GM13976 (cell line): ENCODE measurements at places on chromosomes 5 and 9.

- no peak for DNase-seq
Observed at GRCh38 chr9:10055886-10056395, 556.9 kb downstream of the PTPRD start.

- DNase-seq, result no peak
Observed at GRCh38 chr5:85077581-85077980, 692.9 kb upstream of the EDIL3 start.

DNA sequence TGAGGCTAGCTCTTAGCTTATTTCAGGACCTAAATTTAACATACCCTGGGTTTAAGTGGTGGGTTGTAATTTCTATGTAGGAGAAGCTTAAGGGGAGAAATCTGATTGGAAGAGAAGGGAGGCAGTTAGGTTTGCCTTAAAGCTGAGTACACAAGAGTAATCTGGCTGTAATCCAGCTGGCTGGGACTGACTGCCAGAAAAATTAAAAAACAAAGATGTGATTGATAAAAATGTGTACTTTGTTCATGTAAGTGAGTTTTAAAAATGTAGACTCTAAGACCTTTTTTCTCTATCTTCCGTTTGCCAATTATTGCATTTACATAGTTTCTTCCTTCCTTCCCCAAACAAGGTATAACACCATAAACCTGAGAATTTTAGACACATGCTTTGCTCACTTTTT lies 17.5 kb upstream of the MSMP start:
- DNase-seq, result no peak

GRCh38 chr5:152632360-152632759 lies 227.3 kb upstream of the NMUR2 start:
- no peak for DNase-seq

DNA sequence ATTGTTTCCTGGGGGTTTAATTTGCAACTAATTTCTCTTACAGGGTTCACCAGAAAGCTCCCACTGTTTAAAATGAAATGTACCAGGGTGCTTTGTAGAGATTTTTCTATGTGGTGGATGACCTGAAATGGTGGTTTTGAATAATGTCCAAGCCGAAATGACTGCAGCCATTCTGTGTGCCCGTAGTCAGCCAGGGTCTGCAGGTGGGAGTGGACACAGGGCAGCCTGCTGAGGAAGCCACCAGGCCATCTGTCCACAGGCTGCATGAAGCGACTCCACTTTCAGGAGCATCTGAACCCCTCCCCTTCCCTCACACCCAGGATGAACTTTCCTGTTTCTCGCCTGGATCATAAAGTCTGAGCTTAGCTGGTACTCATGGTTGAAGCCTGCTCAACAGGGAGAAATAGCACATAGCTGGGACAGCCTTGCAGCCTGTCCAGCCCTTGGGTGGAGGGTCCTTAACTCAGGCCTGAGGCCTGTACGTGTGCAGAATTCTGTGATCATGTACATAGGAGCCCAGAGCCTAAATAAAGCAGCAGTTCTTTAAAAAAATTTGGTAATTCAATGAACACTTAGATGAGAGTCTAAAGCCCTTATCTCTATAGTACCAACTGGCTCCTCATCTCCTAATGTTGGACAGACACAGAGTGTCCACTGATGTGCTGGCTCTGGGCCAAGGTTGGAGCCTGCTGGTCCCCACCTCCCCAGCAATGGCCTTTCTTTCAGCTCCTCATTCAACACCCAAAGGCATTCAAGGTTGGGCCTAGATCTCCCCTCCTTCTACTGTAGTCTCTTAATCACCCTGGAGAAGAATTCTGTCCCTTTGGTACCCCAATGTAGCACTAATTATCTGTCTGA lies 72.8 kb downstream of the SHB start:
- no peak for DNase-seq

DNA sequence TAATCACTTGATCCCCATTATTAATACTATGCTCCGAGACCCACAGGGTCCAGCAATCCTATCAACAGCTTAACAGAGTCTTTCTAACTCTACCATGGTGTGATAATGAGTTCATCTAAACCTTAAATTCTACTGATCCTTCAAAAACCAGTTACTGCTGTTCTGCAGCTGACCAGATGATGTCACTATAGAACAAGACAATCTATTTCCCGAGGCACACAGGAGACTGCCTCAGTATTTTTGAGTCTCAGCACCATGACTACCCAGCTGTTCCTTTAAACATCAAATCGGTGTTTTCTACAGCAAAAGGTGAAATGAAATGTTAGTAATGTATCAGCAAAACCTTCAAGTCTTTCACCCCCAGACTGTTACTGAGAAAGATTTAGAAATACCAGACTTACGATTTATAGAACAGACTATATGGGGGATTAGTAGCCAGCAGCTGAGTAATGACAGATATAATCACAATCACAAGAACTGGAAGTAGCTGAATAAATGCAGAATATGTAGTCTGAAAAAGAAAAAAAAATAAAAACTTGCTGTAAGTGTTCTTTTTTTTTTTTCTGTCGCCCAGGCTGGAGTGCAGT lies 16.9 kb downstream of the DNAJC18 start:
- DNase-seq, result peak; percentile 86

DNA sequence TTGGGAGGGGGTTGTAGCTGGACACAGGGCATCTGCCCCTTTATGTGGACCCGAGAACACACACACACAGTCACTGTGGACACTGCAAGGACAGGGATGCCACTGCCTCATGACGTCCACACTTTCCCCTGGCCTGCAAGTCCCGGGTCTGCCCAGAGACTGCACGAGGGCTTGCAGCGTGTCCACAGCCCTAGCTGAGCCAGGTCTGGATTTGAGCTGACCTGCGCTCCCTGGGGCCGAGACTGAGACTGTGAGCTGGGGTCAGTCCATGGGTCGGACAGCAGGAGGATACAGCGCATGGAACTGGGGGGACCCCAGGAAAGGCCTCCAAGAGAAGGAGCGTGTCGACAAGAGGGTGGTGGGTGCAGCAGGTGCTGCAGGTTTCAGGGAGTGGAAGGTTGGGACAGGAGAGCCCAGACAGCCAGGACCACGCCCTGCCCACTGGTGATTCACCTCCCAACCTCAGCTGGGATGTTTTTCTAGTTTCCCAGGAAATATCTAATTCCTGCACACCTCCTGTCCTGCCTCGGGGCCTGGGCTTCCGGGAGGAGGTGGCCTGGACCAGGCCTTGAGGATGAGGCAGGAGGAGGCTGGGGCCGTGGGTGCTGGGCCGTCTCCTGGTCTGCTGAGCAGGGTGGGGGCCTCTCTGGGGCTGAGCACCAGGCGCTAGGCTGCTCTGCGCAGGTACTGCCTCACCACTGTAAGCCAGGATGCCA lies 806 bp upstream of the RNF224 start:
- DNase-seq, result no peak

- no peak for DNase-seq
Observed at GRCh38 chr5:61840361-61840760, 465.6 kb upstream of the KIF2A start.

DNA sequence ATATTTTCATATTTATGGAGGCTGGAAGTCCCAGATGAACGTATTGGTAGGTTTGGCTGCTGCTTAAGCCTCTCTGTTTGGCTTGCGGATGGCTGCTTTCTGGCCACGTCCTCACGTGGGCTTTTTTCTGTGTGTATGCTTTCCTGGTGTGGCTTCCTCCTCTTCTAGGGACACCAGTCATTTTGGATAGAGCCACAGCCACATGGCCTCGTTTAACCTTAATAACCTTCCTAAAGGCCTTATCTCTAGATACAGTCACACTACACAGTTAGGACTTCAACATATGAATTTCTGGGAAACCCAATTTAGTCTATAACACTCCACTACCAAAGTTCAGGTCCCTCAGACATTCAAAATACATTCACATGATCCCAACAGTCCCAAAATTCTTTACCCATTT lies 26.9 kb downstream of the NUTM2F start:
- no peak for DNase-seq

DNA sequence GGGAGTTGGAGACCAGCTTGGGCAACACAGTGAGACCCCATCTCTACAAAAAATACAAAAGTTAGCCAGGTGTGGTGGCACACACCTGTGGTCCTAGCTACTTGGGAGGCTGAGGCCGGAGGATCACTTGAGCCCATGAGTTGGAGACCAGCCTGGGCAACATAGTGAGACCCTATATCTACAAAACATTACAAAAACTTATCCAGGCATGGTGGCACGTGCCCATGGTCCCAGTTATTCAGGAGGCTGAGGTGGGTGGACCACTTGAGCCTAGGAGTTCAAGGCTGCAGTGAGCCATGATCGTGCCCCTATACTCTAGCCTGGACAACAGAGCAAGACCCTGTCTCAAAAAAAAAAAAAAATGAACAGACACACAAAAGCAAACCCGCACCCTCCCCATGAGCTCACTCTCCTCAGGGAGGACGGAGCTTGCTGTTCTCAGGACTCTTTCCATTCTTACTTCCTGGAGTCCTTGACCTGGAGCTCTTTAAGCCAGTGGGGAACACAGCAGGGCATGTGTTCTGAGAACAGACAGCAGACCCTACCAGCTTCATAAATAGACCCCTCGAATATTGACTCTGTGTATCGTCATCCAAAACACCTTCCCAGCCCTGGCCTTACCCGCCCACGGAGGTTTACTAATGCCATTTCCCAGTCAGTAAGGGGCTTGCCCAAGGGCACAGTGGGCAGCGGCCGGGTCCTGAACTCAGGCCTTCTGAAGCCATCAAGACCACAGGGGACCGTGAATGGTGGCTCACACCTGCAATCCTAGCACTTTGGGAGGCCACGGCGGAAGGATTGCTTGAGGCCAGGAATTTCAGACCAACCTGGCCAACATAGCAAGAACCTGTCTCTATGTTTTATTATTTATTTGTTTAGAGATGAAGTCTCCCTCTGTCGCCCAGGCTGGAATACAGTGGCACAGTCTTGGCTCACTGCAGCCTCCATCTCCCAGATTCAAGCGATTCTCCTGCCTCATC lies 11.1 kb downstream of the PTGES2 start:
- DNase-seq, result no peak

DNA sequence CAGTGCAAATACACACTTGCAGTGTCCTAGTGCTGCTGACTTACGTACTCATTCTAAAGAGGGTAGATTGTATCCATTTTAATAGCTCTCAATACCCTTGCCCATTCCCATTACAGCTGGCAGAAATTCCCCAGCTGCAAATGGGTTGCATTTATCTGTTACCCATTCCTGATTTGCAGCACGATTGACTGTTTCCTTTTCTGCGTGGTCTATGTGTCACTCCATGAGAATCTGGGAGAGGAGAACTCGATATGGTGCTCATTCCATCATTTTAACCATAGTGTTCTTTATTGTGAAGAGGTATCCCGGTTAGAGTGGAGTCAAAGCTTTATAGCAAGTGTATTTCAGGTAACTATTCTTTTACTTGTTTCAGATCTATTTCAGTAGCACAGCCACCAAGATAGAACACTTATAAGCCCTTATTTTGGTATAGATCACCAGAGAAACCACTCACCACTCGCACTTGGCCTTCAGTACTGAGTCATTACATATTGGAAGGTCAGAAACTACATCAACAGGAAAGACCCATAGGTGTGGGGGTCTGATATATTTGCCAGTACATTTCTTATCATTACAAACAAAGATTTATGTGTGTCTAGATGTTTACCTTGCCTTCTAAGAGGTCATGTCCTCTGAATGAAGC lies 139.5 kb downstream of the MUSK start:
- DNase-seq, result peak; percentile 22

DNA sequence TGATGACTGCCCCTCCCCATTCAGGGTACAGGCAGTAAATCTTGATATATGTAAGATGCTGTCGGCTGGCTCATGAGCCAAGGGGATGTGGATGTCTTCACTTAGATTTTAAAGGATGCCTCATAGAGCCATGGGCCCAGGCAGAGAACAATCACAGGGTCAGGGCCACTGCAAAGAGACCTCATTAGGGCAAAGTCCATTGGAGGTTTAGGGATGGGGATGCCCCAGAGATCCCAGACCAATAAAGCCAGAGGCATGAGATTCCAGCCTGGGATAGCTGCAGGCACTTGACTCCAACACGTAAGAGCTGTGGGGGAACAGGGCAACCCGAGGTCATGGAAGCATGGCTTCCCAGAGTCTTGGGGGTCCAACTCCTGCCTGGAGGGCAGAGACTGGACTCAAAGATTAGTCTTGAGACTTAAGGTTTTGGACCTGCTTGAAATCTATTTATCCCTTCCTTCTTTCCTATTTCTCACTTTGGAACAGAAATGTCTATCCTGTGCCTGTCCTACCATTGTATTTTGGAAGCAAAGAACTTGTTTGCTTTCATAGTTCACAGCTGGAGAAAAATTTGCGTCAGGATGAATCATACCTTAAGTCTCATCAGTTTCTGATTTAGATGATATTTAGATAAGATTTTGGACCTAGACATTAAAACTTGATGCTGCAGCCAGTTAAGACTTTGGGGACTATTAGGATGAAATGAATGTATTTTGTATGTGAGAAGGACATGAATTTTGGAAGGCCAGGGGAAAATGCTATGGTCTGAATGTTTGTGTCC lies 101.3 kb upstream of the ADRA1B start:
- DNase-seq, result no peak

DNA sequence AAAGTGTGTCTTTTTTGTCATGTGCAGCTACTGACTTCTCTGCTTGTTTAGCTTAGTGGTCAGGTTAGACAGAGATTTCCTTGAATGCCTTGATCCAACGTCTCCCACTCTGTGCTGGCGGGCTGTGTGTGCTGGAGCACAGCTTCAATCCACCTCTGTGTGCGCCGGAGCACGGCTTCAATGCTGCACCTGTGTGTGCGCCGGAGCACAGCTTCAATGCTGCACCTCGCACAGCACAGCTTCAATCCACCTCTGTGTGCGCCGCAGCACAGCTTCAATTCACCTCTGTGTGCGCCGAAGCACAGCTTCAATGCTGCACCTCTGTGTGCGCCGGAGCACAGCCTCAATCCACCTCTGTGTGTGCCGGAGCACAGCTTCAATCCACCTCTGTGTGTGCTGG lies 69.0 kb upstream of the PHYKPL start:
- DNase-seq, result no peak

DNA sequence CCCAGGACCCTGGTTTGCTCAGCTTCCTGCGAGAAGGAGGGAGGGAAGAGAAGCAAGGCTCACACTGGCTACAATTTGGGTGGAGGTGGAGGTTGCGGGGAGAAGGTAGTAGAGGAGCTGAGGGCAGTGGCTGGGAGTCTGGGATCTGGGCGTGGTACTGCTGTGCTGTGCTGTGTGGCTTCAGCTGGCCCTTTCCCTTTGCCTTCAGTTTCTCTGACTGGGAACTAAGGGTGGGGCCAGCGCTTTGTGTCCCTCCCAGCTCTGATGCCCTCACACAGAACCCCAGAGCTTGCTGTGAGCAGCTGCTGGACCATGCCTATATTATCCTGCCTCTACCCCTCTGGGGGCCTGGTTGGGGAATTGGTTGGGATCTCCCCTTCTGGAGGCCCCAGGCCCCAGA lies 60.9 kb downstream of the RGS3 start:
- DNase-seq, result no peak

GRCh38 chr9:98530806-98531386 lies 177.8 kb downstream of the GABBR2 start:
- DNase-seq, result no peak

GRCh38 chr5:96333391-96333790 lies 99.7 kb downstream of the PCSK1 start:
- no peak for DNase-seq

GRCh38 chr9:110260911-110261310 lies 4.6 kb upstream of the TXN start:
- no peak for DNase-seq
